ENCODE measurements at places on chromosomes 2 and 18.

- DNase-seq = peak; percentile 14
These were observed 297.6 kb downstream of the PARD3B start for GRCh38 chr2:204842661-204843485.

GRCh38 chr2:37880551-37880950 lies 44.5 kb upstream of the RMDN2 start:
- peak; percentile 14 for DNase-seq

- DNase-seq = no peak
These were observed 92.9 kb upstream of the ALKAL2 start for GRCh38 chr2:380772-381171.

DNA sequence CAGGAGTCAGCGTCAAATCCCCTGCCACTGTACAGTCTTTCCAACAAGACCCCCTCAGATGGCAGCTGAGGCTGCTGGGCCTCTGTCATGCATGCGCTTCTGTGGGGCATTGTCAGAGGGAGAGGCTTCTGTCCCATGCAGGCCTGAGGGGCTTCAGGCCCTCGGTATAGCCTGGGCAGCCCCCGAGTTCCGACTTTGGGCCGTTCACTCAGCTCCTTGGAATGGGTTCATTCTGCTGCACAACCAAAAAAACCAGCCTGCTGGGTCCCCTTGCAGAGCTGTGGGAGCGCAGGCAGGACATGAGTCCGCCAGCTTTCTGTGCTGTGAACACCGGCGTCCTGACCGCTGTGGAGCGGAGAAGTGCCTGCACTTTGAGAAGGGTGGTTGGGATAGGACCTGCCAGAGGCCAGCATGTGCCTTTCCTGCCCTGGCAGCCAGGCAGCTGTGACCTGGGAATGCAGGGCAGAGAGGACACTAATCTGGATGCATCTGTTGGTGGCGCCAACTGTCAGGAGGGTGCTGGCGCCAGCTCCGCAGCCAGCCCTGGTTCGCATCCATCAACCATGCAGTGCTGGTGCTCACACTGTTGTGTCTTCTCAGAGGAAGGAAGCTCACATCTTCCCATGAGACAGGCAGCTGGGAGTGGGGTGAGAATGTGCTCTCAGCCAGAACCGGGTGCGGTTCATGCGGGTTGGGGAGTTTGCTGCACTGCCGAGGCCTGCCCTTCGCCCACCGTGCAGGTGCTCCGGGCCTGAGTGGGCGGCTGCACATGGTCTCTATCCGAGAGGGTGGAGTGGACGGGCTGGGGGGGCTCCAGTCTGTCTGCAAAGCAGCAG lies 14.3 kb downstream of the ARHGEF4 start:
- no peak for DNase-seq

- DNase-seq = no peak
These were observed 28.8 kb downstream of the LOXHD1 start for GRCh38 chr18:46628206-46628605.

DNA sequence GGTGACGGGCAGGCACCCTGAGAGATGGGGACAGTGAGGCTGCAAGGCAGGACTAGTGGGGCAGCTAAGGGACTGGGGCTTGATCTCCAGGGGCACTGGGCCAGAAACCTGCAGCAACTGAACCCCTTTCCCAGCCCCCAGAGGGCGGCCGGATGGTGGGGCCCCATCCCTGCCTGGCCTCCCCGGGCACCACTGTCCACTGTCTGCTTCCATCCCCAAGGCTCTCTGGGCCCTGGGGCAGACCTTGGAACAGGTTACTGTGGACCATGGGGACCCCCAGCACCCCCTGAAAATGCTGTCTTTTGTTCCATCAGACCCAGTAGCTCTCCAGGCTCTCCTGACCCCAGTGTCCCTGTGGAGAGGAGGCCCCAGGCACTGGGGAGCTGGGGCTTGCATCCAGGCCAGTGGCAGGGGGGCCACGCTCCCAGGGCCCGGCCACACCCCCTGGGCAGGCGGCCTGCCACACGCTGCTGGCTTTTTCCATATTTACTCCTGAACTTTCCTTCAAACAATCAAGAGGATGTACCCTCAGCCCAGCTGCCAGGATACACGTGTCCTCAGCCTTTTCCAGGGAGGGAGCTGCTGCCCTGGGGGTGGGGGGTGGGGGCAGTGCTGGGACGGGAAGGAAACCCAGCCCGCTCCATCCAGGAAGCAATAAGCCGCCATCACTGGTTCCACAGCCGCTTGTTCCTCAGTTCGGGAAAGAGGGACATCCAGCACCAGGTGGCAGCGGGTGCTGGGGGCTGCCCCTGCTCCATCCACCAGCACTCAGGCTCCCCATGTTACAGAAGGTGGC lies 102.3 kb upstream of the ODC1 start:
- DNase-seq = no peak

DNA sequence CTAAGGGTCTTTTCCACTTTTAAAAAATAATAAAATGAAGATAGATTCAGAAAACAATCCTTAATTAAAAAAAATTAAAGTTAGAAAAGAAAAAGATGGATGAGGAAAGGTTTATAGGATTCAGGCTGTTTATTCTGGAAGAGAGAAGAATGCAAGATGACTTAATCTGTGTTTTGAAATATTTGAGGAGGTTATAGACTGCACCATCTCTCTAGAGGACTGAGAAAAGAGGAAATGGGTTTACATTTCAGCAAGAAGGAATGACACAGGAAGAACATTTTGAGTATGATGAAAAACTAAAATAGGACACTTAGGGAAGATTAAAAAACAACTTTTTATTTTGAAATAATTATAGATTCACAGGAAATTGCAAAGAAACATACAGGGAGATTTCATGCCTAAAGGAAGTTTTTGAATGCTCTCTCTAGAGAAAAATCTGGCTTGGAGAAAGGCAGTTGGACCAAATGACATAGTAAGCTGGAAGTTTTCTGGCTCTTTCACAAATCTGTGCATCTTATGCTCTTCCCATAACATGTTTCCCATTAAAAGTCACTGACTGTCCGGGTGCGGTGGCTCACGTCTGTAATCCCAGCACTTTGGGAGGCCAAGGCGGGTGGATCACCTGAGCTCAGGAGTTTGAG lies 75.0 kb downstream of the CERS6 start:
- DNase-seq = no peak

All from activated CD8-positive, alpha-beta T cell treated with anti-CD3 and anti-CD28 coated beads for 36 hours (primary cell).